ENCODE measurements at places on chromosomes 13 and 19. TPM values are rescaled to one million over a fixed set of nuclear protein-coding genes. Genes with fewer than 3 reads are reported as not detected.

Gene PNMA8A
- 46.5 TPM for polyA plus RNA-seq

Gene SMIM24
- 446 TPM for polyA plus RNA-seq

Gene GPR12
- not detected for polyA plus RNA-seq

Gene LYPD3
- 1.1 TPM for polyA plus RNA-seq

- DNase-seq: no peak
Observed at GRCh38 chr19:55687281-55688201, 12.5 kb downstream of the EPN1 start.

DNA sequence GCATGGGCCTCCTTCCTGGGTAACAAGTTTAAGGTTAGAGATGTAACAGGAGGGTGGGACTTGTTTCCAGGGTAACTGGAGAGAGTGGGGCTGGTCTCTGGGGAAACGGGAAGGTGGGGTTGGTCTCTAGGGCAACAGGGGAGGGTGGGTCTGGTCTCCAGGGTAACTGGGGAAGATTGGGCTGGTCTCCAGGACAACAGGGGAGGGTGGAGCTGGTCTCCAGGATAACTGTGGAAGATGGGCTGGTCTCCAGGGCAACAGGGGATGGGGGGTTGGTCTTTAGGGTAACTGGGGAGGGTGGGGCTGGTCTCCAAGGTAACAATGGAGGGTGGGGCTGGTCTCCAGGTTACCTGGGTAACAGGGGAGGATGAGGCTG lies 36.5 kb downstream of the SPTBN4 start:
- no peak for DNase-seq

- DNase-seq: no peak
Observed at GRCh38 chr13:111789011-111789410, 277.9 kb upstream of the SOX1 start.

GRCh38 chr19:33260628-33261418 lies 35.2 kb upstream of the SLC7A10 start:
- DNase-seq: no peak

GRCh38 chr19:40596608-40597328 lies 4.4 kb upstream of the LTBP4 start:
- no peak for DNase-seq

DNA sequence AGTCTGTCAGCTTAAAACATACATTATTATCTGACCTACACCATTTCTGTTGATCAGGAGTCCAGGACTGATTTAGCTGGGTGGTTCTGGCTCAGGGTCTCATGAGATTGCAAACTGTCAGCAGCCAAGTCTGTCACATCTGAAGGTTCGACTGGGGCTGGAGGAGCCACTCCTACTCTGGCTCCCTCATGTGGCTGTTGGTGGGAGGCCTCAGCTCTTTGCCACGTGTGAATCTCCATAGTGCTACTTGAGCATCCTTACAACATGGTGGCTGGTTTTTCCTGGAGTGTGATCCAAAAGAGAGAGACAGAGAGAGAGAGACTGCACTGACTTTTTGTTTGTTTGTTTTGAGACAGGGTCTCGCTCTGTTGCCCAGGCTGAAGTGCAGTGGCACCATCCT lies 63.6 kb upstream of the NFIC start:
- DNase-seq: no peak

GRCh38 chr13:73933795-73934194 lies 200.4 kb downstream of the KLF12 start:
- DNase-seq: no peak

- no peak for DNase-seq
Observed at GRCh38 chr19:23991170-23991569, 76.5 kb downstream of the ZNF726 start.

DNA sequence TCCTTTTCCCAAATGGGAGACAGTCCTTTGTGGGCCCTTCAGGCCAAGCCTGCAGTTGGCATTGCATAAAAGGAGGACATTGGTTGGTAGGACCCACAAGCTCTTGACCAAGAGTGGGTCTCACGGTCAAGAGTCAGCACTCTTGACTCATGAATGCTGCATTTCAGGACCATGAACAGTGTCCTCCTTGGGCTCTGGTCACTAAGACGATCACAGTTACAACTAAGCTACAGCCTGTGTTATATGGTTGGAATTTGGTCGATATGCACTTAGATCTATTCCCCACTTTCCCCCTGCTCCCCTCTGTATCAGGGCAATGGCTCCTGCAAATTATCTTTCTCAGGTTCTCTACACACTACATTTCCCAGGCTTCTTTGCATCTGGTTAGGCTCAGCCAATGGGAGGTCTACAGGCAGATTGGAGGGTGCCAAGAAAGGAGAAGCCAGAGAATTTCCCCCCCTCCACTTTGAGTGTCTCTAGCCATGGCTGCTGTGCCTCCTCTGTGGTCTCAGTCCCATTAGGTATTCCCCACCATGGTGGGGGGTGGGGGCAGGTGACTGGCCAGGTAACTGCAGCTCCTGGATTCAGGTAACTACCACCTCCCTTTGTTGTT lies 3.1 kb upstream of the OLFM2 start:
- DNase-seq: no peak

GRCh38 chr19:28737021-28737895 lies 475.7 kb downstream of the UQCRFS1 start:
- DNase-seq: peak; percentile 54

All from left kidney (tissue), 8 donors.